ENCODE measurements at places on chromosomes 7 and 10.

GRCh38 chr7:126803060-126803665 lies 449.6 kb downstream of the GRM8 start:
- no peak for DNase-seq

DNA sequence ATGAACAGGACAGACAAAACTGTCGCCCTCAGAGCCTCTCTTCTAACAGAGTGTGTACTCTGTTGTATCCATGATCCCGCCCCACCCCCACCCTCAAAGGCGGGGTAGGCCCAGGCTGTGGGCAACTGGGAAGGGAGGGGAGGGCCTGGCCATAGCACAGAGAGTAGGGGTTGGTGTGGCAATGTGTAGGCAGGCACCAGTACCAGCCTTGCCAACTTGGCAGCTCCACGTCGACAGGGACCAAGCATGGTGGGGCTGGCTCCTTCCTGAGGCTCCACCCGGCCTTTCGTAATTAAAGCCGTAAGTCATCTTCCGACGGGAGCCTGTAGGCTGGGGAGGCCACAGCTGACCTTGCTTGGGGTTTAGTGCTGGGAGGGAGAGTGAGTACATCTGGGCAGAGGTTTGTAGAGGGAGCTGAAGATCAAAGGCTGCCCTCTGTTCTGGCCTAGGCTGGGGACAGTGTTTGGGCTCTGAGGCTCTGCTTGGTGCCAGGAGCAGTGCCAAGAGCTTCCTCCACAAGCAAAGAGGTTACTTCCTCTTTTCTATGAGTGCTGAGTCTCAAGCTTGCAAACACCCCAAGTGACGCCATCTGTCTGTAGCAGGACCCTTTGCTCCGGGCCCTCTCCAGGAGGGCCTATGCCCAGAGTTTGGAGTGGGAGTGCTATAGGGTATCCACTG lies 121.6 kb downstream of the C10orf105 start:
- DNase-seq: no peak

GRCh38 chr7:14478834-14479510 lies 423.6 kb downstream of the DGKB start:
- DNase-seq: no peak

DNA sequence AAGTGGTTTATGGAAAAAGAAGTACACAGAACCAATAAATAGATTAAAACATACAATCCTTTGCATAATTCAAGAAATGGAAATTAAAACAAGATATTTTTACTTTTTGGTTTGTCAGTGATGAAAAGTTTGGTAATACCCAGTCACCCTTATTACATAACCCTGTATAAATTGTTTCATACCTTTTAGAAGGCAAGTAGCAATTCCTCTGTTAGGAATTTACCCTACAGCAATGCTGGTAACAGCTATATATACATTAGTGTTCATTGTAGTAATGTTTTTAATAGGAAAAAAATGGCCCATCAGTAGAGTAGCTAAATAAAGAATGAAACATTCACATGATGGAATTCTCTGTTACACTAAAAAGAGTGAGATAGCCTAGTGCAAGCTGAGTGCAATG lies 42.7 kb downstream of the PTPN12 start:
- DNase-seq: no peak

DNA sequence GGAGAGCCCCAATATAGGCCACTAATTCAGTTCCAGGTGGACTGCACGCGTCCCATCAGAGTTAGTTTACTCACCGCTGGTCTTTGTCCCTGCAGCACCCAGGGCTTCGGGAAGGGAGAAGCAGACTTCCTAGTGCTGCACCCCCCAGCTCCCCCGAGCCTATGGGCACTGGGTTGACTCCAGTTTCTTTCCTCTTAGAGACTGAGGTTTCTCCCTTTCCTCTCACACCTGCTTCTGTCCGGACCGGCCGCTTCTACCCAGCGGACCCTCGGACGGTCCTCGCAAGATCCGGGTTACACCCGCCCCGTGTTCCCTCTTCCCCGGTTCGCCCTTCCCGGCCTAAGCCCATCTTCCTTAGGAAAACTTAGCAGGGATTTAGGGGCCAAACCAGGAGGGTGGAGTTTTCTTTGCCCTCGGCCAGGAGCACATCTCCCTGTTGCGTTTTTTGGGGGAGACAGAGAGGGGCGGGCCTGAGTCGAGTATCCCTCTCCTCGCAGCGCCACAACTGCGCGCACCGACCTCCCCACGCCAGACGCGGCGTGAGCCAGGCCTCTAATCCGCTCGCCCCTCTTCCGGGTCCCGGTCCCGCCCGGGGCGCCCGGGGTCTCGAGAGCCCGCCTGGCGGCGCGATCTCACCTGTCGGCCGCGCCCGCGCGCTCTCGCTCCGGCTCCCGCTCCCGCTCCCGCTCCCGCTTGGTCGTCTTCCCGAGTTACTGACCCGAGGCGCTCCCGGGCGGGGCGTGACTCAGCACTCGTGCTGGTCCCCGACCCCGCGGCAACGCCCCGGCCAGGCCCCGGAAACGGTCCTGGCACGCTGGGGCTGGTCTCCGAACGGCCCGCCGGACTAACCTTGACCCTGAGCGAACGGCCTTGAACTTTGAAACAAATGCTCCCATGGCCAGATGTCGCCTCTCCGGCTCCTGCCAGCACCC lies at the start of gene AIFM2:
AIFM2 (minus strand) TSS at position 728 of the 932 bp plus-strand sequence. CDS start 8,741 bp downstream, outside the sequence.
- peak; percentile 7 for DNase-seq

GRCh38 chr7:72453471-72453870 lies 41.3 kb upstream of the CALN1 start:
- DNase-seq: no peak

DNA sequence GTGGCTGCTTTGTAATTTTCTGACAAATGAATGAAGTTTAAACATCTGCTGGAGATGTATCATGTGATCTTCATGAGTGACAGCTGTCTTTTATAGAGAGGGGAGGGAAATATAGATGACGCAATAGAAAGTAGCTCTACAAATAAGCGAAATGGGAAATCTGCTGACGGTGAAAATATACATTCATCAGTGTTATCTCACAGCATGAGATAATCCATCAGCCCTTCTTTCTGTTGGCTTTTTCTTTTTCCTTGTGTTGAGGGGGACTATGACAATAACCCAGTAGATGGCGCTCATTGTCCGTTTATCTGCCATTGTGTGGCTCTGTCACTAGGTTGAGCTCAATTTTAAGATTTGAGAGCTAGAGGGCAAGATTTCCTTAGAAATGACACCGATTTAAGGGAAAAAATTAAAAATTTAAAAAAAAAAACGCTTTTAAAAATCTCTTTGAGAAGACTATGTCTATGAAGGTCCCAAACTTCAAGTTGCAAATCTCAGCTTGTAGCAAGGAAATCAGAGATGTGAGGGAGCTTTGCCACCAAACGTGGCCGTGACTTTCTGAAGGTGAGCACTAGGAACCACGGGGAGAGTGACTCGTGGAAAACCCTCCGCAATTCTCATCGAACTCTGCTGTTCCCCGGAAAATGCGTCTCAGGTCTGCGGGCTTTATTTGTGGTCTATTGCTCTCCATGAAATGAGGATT lies 114.6 kb upstream of the SFMBT2 start:
- peak; percentile 17 for DNase-seq

DNA sequence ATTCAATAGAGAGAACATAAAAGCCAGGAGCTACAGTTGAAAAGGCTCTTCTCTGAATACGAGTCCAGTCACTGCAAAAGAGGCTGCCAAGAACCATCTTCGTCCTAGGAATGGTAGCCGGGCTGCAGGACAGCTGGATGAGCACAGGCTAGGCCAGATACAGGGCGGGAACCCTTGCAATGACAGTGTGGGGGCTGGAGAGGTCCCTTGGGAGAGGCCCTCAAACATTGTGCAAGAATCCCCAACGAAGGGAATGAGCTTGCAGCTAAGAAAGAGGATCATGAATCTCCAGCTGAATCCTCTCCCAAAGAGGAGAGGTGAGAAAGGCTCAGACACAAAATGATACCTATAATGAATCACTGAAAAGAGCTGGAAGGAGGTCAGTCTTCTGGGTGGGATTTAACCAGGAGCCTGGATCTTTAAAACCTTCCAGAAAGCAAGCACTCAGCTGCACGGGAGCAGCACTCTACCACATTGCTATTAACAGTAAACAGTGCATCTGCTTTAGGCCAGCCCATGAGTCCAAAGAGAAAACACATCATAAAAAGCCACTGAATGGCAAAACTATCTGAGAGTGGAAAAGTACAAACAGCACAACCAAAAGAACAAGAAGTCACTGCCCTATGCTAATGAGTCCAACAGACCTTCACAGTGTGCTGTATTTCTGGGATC lies 287.9 kb downstream of the TNS3 start:
- no peak for DNase-seq

GRCh38 chr10:100359529-100360150 lies 12.6 kb downstream of the SCD start:
- DNase-seq: no peak

DNA sequence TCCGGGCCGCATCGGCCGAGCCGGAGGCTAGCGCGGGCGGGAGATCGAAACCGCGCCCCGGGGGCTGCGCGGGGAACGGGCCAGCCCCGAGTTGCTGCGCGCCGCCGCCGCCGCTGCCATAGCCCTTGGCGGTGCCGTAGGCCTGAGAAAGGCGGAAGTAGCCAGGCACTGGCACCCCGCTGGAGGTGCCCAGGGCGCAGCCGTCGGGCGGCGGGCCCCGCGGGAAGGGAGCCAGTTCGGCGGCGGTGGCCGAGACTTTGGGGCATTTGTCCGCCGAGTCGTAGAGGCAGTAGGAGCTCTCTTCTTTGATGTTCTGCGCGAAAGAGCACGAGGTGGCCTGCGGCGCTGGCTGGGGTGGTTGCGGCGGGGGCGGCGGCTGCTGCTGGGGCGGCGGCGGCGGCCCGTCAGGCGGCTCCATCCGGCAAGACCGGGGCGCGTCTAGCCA lies 587 bp downstream of the HOXA10 start:
- no peak for DNase-seq

DNA sequence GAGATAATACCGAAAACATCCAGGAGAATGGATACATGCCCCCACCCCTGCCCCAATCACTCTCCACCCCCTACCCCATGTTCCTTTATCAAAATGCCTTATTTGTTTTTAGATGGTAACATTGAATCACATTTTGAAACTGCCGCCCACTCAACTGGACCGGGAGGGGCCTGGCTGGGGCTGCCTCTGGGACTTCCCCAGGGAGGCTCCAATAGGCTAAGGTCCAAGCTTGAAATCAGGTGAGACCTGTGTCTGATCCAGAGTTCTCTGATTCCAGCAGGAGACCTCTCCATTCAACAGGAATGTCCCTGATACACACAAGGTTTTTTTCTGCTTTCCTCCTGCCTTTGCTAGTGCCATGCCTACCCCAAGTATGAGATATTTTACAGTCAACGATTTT lies 43.8 kb upstream of the ACSL5 start:
- DNase-seq: no peak

DNA sequence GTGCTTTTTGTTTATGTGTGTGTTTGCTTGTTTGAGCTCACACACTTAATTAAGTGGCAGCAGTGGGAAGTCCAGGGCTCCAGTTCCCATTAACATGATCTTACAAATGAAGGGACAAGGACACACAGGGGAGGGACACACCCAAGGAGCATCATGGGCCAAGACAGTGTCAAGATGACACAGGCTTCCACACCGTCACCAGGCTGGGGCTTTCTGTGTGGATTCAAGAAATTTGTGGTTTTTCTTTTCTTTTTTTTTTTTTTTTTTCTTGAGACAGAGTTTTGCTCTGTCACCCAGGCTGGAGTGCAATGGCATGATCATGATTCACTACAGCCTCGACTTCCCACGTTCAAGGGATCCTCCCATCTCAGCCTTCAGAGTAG lies 173.6 kb downstream of the KIAA1217 start:
- DNase-seq: no peak

DNA sequence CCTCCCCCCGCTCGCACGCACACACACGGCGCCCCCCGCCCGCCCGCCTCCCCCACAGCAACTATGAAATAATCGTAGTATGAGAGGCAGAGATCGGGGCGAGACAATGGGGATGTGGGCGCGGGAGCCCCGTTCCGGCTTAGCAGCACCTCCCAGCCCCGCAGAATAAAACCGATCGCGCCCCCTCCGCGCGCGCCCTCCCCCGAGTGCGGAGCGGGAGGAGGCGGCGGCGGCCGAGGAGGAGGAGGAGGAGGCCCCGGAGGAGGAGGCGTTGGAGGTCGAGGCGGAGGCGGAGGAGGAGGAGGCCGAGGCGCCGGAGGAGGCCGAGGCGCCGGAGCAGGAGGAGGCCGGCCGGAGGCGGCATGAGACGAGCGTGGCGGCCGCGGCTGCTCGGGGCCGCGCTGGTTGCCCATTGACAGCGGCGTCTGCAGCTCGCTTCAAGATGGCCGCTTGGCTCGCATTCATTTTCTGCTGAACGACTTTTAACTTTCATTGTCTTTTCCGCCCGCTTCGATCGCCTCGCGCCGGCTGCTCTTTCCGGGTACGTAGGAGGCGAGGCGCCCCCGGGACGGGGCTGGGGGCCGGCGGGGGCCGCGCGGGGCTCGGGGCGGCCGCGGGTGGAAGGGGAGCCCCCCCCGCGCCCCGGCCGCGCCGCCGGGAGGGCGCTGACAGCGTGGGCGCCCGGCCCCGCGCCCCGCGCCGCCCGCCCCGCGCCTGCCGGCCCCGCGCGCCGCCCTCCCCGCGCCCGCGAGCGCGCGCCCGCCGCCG lies 441 bp downstream of the BMI1 start:
- DNase-seq: peak; percentile 57

- DNase-seq: no peak
Measured at GRCh38 chr7:37028909-37029440, 304.7 kb upstream of the AOAH start.

DNA sequence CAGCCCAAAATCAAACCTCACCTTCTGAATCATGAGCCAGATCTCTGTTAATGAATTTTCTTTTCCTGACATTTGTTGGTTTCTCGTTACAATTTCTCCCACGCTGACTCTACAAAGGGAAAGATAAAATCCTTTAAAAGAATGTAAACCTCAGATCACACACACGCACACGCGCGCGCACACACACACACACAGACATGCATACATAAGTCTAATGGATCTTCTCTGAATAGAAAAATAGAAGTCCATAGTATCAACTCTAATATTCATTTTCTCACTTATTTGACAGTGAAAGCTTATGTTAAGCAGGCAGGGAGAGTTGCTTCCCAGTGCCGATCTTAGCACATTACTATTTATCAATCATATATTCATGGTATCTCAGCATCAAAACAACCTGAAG lies 1.4 kb downstream of the ETV1 start:
- no peak for DNase-seq

DNA sequence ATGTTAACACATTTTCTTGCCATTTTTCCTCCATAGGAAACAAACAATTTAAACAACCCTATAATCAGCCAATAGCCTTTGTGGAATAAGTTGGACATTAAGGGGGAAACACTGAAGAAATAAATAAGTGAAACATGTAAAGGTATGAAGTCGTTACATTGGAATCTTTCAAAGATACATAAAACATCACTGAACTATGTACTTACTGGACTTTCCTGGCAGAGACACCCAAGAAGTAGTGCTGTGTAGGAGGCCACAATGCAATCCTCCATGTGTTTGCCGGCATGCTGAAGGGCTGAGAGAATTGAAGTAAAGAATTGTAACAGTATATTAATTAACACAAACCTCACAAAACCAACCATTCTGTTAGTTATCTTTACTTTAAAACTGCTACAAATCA lies 76.5 kb upstream of the GRID1 start:
- no peak for DNase-seq
